Caudate nucleus (tissue), 63 donors: ENCODE measurements at places on chromosomes 11 and 22.
A peak's percentile ranks its signal among the peaks of the same experiment; 100 is the strongest.

DNA sequence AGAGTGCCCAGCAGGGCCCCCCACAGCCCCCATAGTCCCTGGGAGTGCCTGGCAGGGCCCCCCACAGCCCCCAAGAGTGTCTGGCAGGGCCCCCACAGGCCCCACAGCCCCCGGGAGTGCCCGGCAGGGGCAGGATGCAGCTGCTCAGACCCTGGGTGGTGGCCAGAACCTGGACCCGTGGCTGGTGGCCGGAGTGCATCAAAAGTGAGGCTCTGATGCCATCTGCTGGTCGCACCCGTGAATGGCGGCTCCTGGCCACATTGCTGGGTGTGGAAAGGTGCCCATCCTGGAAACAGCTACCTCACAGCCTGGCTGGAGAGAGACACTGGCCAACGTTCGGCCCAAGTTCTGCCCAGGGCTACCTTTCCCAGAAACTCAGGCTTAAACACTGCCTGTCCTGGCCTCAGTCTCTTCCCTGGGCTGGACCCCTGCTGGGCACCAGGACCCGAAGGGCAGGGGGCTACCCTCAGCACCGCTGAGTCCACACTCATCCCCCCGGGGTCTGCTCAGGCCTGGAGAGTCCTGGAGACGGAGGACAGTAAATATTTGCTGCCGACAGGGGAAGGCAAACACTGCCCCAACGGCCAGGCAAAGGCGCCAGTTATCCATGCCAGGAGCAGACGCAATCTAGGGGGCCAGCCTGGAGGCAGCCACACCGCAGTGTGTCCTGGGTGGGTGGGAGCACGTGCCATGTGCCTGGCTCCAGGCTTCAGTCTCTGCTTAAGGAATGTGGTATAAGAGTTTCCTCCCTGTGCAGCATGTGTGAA lies 4.4 kb downstream of the INS start:
- peak; percentile 44 for DNase-seq

DNA sequence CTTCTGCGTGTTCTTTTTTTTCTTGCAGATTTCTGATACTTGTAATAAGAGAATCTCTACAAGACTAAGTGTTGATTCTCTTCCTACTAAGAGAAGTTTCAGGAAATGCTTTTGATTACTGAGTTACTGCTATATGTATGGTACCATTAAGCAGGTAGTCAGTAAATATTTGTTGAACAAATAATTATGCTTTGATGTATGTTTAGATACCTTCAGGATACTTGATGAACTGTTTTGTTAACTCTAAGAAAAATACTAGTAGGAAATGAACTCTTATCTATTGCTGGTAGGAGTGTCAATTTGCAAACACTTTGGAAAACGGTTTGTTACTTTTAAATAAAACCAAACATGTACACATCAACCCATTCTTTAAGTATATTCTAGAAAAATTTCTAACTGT lies 90.6 kb downstream of the TMEM135 start:
- no peak for DNase-seq

DNA sequence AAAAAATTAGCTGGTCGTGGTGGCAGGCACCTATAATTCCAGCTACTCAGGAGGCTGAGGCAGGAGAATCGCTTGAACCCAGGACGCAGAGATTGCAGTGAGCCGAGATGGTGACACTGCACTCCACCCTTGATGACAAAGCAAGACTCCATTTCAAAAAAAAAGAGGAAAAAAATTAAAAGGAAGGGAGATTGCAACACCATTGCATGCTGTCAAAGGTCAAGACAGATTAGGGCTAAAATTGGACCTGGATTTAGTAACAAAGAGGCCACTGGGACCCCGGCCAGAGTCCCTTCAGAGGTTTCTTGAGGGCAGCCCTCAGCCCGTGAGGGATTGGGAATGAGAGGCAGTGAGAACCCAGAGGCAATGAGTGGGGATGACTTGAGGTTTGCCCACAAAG lies 8.2 kb upstream of the MAFF start:
- no peak for DNase-seq

DNA sequence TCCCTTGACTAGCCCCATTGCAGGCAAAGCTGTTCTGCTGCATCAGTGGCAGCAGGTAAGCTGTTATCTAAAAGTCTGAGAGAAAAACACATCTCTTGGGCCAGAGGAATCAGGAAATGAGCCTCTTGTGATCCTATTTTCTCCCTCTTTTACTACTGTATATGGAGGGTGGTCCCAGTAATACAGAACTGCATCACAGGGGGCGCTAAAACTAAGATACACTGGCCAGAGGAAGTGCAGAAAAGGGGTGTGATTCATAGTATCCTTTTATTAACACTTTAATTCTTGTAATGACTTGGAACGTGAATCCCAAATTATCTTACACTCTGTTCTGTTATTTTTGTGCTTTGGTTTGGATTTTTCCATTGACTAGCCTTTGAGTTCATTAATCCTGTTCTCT lies 8.8 kb upstream of the MED17 start:
- DNase-seq = no peak

DNA sequence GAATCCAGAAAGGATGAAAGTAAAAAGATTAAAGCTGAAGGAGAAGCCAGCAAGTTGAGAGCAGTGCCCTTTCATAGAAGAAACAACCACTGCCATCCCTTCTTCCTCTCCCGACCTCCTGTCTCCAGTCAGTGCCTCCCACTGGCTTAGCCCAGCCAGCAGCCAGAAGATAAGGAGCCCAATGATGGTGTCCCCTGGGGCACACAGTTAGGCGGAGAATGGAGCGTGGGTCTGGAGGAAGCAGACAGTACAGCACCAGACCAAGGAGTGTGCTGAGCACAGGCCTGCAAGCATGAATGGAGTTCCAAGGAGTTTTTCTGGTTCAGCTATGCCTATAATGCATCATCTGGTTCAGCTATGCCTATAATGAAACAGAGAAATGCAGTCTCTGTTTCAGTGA lies 54.3 kb upstream of the TNRC6B start:
- no peak for DNase-seq

- no peak for DNase-seq
Observed at GRCh38 chr11:17722000-17722643, 2.8 kb downstream of the MYOD1 start.

- DNase-seq = no peak
Observed at GRCh38 chr11:76526878-76527277, 82.1 kb downstream of the EMSY start.

DNA sequence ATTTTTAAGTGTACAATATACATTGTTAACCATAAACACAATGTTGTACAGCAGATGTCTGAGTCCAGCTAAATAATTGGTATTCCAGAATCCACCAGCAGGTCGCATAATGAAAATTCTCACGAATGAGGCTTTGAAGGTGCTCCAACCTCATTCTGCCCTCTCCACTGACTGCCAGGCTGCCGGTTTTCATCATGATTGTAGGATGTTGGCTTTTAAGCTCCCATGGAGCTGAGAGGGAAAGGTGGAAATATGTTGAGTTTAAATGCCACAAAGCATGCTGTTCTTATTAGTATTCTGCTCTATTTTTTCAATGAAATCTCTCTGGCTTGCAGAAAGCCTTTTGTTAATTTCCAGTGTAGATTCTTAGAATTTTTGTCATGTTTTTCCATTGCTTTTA lies 337.2 kb upstream of the DDI1 start:
- DNase-seq = no peak

- DNase-seq = no peak
Observed at GRCh38 chr22:41752011-41752970, 48.2 kb upstream of the CCDC134 start.

GRCh38 chr11:33892906-33893594 lies 1.2 kb upstream of the LMO2 start:
- no peak for DNase-seq

DNA sequence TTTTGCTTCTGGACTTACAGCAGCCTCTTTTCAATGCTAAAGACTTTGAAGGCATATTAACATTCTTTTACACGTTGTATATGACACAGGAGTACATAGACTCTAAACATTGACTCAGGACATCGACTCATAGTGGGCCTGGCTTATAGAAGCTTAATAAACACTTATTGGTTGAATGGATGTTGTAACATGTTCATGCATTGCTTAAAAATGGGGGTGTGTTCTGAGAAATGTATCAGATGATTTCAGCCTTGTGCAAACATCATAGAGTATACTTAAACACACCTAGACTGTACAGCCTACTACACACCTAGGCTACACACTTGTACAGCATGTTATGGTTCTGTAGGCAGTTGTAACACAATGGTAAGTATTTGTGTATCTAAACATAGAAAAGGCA lies 17.9 kb downstream of the TTC17 start:
- no peak for DNase-seq

DNA sequence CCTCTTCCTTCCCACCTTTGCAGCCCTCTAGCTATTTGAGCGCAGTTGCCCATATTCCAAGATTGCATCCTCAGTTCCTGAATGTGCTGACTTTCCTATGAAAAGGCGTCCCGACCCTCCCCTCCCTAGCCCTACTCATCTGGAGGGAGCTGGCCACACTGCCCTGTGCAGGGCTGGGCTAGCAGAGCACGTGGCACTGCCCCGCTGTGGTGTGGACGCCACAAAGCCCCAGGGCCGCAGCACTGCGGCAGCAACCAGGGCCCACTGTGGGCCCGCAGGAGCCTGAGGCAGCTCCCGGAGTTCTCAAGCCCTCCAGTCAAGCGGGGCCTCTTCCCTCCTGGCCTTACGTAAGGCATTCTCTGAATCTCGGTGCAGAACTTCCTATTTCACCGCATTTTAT lies 27.6 kb downstream of the B3GAT1 start:
- DNase-seq = no peak

- DNase-seq = no peak
Observed at GRCh38 chr11:65445604-65446445, 23.2 kb downstream of the NEAT1 start.

DNA sequence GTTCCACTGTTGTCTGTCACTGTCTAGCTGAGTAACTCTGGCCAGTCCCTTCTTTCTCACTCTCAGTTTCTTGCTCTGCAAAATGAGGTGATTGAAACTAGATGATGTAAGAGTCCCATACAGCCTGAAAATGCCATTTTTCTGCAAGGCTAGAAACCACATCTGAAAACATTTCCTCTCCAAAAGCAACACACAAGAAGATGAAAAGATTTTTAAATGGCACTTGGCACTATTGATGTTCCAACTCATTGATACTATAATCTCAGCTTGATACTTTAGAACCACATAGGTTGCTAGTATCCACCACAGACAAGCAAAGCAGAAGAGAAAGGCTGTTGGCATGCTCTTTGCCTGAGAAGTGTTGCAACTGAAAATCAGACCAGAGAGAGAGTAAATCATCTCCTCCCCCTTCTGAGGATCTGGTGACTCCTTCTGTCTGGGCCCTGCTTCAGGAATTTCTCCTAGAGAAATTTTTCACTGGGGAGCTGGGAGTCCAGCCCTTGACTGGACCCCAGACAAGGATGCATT lies 1217.9 kb downstream of the LRRC4C start:
- DNase-seq = no peak

- no peak for DNase-seq
Observed at GRCh38 chr11:68763926-68764657, 12.8 kb upstream of the TESMIN start.

- no peak for DNase-seq
Observed at GRCh38 chr11:606245-606644, 9.5 kb downstream of the IRF7 start.

GRCh38 chr22:48125416-48125815 lies 1363.0 kb downstream of the TBC1D22A start:
- DNase-seq = no peak

DNA sequence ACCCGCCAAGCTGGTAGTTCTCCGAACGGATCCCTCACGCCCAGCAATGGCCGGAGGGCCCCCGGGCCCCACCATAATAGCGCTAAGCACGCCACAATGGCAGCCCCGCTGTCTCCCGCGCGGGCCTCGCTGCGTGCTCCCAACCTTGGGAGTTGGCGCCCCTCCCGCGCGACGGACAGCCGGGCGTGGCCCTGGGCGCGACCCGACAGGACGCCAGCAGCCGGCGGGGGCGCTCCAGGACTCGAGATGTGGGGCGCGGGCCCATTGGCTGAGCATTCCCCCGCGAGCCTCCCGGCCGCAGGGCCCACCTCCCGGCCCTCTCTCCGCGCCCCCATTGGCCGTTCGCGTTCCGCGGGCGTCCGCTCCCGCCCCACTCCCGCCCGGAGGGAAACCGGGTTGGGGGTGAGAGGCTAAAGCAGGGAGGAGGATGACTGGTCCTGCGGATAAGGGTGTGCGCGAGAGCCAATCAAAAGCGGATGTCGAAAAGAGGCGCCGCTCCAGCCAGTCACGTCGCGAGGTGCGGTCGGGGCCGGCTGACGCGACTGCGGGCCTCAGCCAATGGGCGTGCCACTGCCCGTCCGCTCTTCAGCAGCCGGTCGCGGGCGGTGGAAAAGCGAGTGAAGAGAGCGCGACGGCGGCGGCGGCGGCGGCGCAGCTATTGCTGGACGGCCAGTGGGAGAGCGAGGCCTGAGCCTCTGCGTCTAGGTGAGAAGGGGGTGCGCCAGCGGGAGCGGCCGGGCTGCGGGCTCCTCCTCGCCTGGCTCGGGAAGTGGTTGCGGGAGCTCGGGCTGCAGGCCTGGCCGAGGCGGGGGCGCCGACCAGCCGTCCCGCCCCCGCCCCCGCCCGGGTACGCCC lies at the start of gene FAR1:
TSS of gene FAR1 (plus strand) at position 567 of the 855 bp plus-strand sequence. CDS start 26,098 bp downstream, outside the sequence.
- peak; percentile 84 for DNase-seq

GRCh38 chr22:23053051-23053707 lies 17.1 kb upstream of the GNAZ start:
- DNase-seq = no peak

GRCh38 chr11:64438986-64439771 lies 80.2 kb downstream of the RPS6KA4 start:
- DNase-seq = no peak

GRCh38 chr11:76371170-76371569 lies 9.8 kb downstream of the THAP12 start:
- no peak for DNase-seq

- no peak for DNase-seq
Observed at GRCh38 chr11:68028802-68029545, 1.5 kb upstream of the NDUFS8 start.

DNA sequence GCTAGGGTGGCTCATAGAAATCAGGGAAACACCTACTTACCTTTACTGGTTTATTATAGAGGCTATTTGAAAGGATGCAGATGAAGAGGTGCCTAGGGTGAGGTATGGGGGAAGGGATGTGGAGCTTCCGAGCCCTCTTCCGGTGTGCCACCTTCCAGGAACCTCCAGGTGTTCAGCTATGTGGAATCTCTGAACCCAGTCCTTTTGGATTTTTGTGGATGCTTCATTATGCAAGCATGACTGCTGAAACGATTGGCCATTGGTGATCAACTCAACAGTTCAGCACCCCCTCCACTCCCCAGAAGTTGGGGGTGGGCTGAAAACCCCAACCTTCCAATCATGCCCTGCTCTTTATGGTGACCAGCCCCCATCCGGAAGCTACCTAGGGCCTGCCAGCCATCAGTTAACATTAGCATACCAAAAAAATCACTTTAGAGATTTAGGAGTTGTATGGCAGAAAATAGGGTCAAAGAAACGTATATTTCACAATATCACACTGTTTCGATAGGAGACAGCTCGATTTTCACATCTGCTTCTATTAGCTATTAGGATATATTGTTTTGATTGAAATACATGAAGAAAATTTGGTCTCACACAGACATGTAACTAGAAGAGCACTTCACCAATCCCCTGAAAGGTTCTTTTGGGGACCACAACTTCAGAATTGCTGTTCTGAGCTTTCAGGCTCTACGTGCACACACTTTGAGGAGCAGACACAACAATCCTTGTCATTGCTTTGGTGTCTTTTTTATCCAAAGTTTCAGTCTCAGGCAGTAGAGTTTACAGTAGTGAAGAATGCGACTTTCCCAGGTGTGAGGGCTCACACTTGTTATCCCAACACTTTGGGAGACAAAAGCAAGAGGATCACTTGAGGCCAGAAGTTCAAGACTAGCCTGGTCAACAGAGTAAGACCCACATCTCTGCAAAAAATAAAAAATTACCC lies 3.3 kb upstream of the POLR2G start:
- no peak for DNase-seq
